ENCODE measurements at places on chromosomes 6 and 20.
A peak's percentile ranks its signal among the peaks of the same experiment; 100 is the strongest.

DNA sequence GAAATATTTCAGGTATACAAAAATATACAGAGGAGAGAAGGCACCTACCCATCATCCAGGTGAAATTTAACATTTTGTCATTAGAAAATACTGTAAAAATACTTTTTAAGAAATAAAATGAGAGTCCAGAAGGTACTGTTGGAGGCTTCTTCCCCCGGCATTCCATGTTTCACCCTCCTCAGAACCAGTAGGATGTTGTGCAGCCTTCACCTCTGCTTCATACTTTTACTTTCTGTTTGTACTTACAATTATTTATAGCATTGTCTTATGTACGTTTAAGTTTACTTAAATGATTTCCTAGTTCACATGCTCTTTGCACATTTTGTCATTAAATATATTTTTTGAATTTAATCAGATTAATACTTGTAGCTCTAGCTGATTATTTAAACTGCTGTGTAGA, 30.9 kb downstream of the TMEM200A start:
- no peak for DNase-seq

GRCh38 chr6:166400181-166400580, 17.4 kb upstream of the MPC1 start:
- DNase-seq: no peak

DNA sequence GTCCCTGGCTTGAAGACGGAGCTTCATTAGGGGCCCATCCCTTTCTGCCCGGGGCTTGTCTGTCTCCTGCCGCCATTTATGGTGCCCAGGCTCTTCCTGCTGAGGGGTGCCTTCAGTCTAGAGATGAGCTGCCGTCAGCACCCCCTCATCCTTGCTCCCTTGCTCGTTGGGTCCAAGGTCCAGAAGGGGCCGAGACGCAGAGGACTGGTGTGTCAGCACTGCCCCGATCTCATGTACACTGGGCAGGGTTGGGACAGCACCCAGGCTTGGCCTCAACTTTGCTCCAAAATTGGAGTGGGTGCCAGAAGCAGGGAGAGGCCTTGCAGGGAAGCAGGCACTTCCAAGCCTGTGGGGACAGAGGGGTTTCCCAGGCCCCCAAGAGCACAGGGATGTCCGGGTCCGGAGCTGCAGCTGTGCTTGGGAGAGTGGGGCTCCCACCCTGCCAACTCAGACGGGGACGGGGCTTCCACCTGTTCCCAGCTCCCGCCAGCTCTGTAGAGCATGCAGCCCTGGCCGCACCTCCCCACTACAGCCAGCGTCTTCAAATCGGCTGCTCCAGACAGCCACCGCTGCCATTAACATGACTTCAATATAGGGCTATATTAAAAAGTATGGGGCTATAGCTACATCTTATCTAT, 488.8 kb downstream of the TENT5A start:
- no peak for DNase-seq

DNA sequence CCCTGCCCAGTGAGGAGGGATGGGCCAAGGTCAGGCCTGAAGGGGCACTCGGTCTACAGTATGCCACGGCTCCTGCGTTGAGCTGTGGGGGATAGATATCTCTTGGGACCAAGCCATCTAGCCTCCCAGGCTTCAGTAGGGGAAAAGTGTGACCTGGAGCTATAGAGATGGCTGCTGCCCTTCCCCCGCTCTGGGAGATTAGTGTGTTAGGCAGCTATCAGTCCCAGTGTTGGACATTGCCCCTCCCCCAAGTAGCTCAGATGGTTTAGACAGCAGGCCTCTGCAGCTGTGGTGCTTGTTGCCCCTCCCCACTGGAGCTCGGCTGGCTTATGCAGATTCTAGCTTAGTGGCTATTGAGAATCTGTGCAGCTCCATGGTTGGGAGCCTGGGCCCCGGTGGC, 56.8 kb downstream of the KHDRBS2 start:
- DNase-seq: no peak

- peak; percentile 85 for DNase-seq
Measured at GRCh38 chr6:19301980-19302379, 535.2 kb upstream of the ID4 start.

DNA sequence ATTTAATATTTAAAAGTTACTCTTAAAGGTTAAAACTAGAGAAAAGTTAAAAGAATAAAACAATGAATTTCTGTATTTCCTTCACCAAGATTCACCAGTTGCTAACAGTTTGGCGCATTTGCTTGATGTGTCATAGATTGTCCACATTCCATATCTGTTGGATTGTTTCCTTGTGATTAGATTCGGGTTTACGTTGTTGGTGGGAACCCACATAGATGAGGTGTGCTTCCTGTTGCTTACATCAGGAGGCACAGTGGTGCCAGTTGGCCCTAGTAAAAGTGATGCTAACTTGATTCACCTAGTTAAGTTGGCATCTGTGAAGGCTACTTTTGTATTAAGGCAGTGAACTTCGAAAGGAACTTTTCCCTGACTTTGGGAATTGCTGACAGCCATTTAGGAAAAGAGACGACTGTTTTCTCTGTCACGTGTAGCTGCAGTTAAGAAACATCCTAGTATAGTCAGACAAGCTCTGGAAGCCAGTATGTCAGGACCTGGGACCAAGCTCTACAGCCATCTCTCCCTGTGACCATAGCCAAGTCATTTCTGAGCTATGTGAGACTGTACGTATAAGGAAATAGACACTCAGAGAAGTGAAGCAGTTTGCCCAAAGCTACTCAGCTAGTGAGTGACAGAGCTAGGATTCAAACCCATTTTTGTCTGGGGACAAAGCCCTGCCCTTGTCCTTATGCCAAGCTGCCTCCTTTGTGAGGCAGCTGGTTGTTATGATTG, 49.0 kb downstream of the PPARD start:
- DNase-seq: no peak

- no peak for DNase-seq
Measured at GRCh38 chr6:136738692-136739057, 53.6 kb downstream of the MAP3K5 start.

- DNase-seq: no peak
Measured at GRCh38 chr20:36320261-36320897, 14.2 kb downstream of the DLGAP4 start.

GRCh38 chr6:45801471-45802289, 214.0 kb downstream of the CLIC5 start:
- peak; percentile 10 for DNase-seq

GRCh38 chr6:118771253-118771652, 119.9 kb upstream of the CEP85L start:
- DNase-seq: no peak

DNA sequence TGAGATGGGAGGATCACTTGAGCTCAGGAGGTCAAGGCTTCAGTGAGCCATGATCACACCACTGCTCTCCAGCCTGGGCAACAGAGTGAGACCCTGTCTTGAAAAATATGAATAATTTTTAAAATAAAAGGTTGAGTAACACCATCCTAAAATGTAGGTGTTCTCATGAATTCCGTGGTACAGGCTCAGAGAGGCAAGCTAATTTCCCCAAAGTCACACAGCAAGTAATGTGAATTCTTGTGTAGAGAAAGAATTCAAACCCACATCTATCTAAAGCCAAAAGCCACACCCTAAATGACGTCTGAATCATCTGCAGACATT, 80.5 kb downstream of the ZNF217 start:
- no peak for DNase-seq

DNA sequence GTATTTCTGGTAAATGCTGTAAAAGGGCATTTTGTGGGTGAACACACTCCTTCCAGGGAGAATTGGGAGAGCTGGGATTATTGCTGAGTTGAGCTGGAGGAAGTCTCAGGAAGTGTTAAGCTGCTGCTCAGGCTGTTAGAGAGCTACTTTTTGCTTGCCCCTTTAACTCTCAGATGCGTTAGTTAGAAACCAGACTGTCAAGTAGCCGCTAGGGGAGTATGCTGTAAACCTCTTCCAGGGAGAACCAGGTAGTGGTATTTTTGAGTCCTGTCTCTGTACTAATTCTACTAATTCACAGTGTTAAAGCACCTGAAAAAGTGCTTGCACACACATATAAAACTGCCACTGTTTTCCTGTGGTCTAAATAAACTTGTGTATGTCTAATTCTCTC, 6.6 kb upstream of the GFRAL start:
- DNase-seq: no peak

DNA sequence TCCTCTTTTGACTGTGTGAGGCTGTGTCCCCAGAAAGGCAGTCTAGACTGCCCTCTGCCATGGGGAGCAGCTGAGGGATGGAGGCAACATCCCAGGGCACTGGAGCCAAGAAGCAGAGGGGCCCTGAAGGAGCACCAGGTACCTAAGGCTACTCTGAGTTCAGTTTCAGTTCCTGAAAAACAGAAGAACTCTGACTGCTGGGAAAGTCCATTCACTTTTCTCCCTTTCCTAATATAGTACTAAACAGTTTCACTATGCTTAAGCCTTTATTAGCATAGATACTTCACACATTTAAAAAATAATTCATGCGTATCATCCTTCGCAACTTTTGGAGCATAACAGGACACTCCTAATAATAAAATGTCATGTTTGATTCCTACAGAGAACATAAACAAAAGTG, 130.0 kb downstream of the FOXC1 start:
- DNase-seq: no peak

- DNase-seq: no peak
Measured at GRCh38 chr20:57200882-57201695, 65.4 kb downstream of the BMP7 start.

DNA sequence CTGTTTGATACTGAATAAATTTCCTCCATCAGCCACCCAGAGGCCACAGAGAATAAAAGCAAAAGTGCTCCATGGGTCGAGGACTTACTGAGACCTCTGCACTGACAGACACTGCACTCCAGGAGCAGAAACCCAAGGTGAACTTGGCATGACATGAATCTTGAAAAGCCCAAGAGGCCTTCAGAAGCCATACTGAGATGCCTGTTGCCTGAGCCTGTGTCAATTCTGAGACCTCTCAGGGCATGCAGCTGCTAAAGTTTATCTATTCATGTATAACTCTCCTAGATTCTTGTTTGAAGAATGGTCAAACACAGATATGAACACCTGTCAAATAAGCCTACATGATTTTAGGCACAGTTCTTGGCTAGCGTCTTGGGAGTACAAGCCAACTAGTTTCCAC, 145.7 kb downstream of the KIF16B start:
- no peak for DNase-seq

DNA sequence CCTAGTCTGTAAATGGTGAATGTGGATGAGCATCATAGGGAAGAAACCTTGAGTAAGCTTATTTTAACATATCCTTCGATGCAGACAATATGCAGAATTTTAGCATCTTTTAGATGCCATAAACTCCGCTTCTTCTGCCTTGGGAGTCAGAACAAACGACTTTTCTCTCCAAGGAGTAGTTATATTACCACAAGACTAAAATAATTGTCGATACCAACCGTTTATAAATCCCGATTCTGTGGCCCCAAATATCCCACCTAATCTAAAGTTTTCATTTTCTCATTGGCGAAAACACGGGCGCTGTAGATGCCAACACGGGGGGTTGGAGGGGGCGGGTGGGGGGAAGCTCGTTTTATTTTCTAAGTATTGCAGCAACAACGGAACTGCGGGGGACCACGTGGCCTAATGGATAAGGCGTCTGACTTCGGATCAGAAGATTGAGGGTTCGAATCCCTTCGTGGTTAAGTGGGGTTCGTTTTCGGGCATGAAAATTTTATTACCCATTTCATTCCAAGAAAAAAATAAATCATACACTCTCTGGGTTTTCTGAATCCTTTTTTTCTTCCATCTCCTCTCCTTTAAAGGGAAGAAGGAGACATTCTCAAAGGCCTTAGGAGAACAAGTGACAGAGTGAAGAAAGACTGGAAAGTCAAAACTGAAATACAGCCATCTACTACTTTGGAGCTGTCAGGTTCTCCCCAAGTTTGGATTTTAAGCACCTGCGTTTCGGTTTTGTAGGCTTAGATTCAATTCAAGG, 65.5 kb upstream of the BTN3A2 start:
- DNase-seq: no peak

GRCh38 chr6:34067814-34068213, 78.1 kb downstream of the GRM4 start:
- no peak for DNase-seq

DNA sequence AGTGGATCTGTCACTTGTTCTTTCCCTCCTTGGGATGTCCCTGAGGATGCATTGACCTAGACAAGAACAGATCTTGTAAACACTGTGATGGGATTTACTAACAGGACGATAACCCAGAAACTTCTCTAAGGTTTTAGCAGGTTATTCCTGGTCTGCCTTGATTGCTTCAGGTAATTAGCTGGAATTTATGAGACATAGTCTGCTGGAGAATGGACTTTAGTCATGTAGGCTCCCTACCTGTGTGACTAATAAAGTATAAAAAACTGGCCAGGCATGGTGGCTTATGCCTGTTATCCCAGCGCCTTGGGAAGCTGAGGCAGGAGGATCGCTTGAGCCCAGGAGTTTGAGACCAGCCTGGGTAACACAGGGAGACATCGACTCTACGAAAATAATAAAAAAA, 96.1 kb downstream of the PAK5 start:
- DNase-seq: no peak

DNA sequence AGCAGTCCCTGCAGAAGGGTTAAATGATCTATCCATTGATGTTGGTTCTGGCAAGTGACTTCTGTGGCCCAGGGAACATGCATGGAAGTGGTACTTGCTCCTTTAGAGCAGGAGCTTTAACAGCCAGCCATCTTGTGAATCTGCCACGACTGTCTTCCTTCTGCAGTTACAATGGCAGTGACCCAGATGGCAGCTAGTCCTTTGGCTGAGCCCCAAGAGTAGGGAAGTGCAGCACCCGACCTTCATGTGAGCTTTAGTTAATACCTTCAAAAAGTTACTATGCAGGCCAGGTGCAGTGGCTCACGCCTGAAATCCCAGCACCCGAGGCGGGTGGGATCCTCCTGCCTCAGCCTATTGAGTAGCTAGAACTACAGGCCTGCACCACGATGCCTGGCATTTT, 66.4 kb downstream of the POPDC3 start:
- no peak for DNase-seq

- no peak for DNase-seq
Measured at GRCh38 chr20:62311150-62311549, 8.4 kb downstream of the ADRM1 start.

- no peak for DNase-seq
Measured at GRCh38 chr20:25020901-25021301, 28.4 kb upstream of the APMAP start.

GRCh38 chr6:7086488-7086887, 21.3 kb upstream of the RREB1 start:
- DNase-seq: no peak

- DNase-seq: no peak
Measured at GRCh38 chr6:167763056-167763944, 63.4 kb upstream of the AFDN start.

DNA sequence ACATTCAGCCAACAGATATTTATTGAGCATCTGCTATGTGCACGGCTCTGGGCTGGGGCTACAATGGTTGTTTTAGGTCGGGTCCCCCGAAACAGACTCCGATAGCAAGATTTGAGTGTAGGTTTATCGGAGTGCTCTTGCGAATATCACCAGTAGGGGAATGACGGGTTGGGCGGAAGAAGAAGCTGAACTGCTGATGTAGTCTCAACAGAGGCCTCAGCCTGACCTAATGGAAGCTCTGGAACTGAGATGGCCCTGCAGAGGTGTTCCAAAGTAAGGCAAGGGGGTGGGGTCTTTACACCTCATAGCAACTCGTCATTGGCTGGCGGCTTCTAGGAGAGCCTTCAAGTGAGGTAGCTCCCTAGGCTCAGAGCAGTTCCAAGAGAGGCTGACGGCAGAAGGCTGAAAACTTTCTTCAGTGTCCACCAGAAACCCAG, 1.1 kb downstream of the L3MBTL1 start:
- no peak for DNase-seq

GRCh38 chr6:46276576-46277142, 105.9 kb upstream of the ENPP5 start:
- no peak for DNase-seq

Data from stromal cell of bone marrow (primary cell).